ENCODE measurements at places on chromosomes 3 and 15. TPM values are rescaled to one million over a fixed set of nuclear protein-coding genes. Genes with fewer than 3 reads are reported as not detected.

Gene CLRN1
- not detected for total RNA-seq

DNA sequence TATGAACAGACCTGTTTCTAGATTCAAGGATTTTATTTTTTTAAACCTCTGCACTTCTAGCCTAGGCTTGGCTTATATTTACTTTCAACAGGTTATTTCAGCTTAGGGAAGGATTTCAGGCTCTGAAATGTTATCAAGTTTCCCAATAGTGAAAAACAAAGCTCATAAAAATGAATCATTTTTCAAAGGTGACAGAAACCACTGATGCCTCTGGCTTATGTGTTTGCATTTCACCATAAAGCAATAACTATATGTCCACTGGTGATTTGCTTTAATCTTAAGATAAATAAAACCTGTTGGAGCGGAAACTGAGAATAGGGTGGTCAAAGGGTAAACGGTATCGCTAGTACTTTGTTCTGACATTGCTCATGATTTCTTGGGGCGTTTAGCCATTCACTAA is 141.2 kb upstream of the LRIG1 start:
- no peak for DNase-seq
- no peaks in the 10 kb centered on the region for H3K36me3 ChIP-seq
- no peaks in the 10 kb centered on the region for H3K4me1 ChIP-seq
- no peak overlapping the region for H3K27ac ChIP-seq
- H3K4me3 ChIP-seq: no peak overlapping the region

Gene VPS33B
- total RNA-seq: 12.6 TPM

DNA sequence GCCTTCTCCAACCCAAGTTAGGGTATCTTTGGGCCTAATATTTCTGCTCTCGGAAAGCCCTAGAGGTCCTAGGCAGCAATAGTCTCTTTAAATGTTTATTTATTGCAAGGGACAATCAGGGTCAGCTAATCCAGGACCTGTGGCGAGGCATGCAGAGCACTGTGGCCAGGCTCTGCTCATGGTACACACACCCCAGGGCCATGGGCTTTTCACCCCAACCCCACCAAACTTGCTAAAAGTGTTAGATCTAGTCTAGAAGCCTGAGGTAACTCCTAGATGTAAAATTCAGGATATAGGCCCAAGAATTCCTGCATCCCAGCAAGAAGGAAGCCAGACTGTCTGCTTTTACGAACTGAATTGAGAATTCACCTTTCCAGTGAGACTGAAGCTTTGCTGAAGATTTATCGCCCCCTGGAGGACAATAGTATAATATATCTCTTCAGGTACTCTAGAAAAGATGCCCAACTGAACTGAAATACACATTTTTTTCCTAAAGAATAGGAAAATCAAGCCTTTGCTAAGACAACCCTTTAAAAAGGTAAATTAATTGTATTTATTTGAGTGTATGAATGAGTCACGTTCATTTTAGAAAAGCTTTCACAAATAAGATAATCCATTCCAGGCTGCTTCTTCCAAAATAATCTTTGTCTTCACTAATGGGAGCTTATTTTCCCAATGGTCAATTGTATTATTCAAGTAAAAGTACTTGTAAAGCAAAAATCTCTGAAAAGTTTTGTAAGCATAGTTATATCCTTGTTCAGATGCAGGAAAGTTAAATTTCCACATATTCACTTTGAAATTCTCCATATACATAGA is 89.8 kb downstream of the LRRC3B start:
- no peak overlapping the region for H3K4me3 ChIP-seq
- H3K27me3 ChIP-seq: no peaks in the 10 kb centered on the region
- no peaks in the 10 kb centered on the region for H3K36me3 ChIP-seq
- H3K27ac ChIP-seq: no peak overlapping the region
